ENCODE measurements at places on chromosomes 1 and 21.

DNA sequence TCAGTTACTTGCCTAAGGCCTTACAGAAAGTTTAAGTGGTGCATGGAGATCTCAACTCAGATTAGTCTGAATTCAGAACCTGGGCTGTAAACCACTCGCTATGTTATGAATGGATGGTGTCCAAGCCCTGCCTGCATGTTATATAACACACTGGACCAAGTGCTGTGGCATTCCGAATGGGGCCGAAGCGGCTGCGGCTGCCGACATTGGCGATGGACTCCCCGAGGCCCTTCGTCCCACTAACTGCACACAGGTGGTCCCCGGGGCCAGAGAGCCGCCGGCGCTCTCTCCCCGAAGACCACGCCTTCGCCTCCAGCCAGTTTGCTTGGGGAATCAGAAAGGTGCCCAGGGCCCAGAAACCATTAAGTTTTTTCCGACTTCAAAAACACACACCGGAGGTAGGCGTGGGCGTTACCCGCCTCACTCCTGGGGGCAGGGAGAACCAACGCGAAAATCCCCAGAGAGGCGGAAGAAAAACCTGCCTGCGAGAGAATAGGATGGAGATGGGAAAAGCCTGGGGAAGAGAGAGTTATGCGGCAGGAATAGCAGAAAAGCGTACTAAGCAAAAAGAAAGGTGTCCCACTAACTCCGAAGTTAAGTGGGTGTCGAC, 579 bp upstream of the TENT5C start:
- peak overlapping the region; percentile 99 for H3K4me3 ChIP-seq
- no peak for DNase-seq
- H3K36me3 ChIP-seq: peaks cover 8% of the 10 kb centered on the region
- peak overlapping the region; percentile 83 for H3K27ac ChIP-seq

DNA sequence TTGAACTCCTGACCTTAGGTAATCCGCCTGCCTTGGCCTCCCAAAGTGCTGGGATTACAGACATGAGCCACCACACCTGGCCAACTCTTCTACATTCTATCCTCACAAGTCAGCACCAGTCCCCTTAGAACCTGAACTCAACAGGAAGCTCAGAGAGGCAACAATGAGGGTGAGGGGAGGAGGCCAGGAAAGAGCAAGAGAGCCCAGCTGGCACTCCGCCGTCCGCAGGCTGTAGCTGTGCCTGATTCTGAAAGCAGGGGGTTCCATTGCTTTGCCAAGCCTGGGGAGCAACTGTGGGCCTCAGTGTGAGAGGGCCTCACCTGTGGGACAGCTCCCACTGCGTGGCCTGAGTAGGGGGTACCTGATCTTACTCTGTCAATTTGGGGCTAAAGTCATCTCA, 18.7 kb downstream of the STK40 start:
- H3K27me3 ChIP-seq: no peaks in the 10 kb centered on the region
- H3K36me3 ChIP-seq: peaks cover 15% of the 10 kb centered on the region
- H3K4me3 ChIP-seq: no peak overlapping the region

DNA sequence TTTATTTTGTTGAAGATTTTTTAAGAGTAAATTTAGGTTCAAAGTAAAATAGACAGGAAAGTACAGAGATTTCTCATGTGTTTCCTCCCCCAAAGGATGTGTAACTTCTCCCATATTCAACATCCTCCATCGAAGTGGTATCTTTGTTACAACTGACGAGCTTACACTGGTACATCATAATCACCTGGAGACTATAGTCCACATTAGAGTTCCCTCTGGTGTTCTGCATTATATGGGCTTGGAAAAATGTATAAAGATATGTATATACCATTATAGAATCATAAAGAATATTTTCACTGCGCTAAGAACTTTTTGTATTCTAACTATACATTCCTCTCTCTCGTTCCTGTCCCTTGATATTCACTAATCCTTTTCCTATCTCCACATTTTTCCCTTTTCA, 203.7 kb downstream of the AMY1C start:
- no peaks in the 10 kb centered on the region for H3K27me3 ChIP-seq
- no peaks in the 10 kb centered on the region for H3K4me1 ChIP-seq
- no peaks in the 10 kb centered on the region for H3K36me3 ChIP-seq
- DNase-seq: no peak
- H3K27ac ChIP-seq: no peak overlapping the region

- peaks cover 62% of the 10 kb centered on the region for H3K4me1 ChIP-seq
- no peak for DNase-seq
- H3K4me3 ChIP-seq: peak overlapping the region; percentile 96
- H3K27me3 ChIP-seq: no peaks in the 10 kb centered on the region
Observed at GRCh38 chr1:200410566-200410878, 686 bp upstream of the ZNF281 start.

DNA sequence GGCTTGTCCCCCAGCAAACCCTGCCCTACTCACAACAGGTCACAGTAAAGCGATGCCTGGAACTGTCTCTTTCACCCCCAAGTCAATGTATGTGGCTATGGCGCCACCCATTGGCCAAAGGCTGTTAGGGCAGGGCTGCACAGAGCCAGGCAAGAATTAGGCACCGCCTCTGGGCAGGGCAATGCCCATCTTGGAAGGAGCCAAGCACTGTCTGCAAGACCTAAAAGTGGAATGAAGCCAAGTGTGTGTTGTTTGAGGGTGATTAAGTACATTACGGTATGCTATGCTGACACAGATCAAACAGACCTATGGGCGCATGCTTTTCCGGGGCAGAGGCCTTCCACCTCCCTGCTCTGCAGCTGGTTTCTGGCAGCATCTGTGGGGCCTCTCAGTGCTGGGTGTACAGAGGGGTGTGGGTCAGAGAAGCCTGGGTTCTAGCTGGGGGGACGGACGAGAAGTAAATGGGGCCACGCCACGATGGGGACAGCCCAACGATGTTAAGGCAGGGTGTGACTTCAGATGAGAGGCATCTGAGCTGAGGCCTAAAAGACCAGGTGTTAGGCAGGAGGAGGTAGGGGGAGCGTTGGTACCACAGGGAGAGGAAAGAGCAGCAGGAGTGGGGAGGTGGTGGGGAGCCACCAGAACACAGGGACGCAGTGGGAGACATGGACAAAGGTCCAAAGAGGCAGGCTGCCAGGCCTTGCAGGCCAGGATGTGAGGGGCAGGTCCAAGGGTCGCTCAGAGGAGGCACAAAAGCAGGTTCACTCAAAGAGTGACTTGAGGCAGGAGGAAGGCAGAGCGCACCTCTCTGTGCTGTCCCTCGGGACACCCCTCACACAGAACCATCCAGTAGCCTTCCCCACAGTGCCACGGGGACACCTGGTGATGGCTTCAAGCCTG, 49.8 kb downstream of the ACOT7 start:
- no peak overlapping the region for H3K27ac ChIP-seq
- H3K27me3 ChIP-seq: no peaks in the 10 kb centered on the region
- DNase-seq: peak; percentile 70
- H3K4me3 ChIP-seq: no peak overlapping the region

DNA sequence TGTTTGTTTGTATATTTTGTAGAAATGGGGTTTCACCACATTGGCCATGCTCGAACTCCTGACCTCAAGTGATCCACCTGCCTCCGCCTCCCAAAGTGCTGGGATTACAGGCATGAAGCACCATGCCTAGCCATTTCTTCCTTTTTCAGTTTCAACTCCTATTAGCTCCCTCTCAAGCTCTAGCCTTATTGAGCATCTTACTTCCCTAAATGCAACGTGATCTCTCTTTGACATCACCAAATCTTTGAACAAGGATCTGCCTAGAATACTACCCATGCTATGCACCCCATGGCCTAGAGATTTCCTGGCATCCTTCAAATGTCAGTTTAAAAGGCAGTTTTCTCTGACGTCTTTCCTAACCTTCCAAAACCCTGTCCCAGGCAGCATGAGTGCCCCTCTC, 91.1 kb upstream of the NR5A2 start:
- H3K27me3 ChIP-seq: peaks cover 53% of the 10 kb centered on the region
- no peak overlapping the region for H3K27ac ChIP-seq
- no peak overlapping the region for H3K4me3 ChIP-seq
- H3K4me1 ChIP-seq: peaks cover 18% of the 10 kb centered on the region
- DNase-seq: no peak
- H3K36me3 ChIP-seq: no peaks in the 10 kb centered on the region

Measured in activated T-cell treated with anti-CD3 and anti-CD28 coated beads, Interleukin-2, amount 50 U/mL, for 72 hours (primary cell).